ENCODE measurements at places on chromosomes 4 and X.

DNA sequence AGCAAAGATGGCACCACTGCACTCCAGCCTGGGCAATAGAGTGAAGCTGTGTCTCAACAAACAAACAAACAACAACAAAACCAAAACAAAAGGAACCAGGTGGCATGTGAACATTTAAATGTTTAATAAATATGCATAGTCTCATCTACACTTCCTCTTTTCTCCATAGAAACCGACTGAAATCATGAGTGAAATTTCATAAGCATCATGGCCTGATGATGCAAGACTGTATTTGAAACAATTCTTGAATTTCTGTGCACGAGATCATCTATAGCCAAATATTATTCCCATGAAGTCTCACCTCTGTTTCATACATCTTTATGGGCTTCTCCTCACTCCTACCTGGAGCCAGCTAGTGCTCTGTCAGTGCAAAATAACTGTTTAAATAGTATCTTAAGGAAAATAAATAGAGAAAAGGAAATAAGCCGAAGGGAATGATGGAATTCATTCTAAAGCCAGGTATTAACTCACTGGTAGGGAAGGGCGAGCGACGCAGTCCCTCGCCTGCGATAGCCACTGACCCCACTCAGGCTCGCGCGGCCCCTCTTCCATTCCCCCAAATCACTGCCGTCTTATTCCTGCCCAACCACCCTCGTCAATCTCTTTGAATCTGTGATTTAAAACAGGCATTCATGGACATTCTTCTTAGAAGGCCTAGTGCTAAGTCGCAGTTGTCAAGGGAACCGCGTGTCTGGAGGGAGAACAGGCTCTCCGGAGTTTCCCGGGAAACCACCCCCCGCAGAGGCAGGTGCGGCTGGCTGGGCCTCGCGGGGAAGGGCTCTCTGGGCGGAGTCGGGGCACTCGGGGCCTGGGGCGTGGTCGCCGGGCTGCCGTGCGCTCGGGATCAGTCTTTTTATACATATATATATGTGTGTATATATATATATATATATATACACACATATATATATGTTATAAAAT is 52.4 kb upstream of the TRIM2 start:
- DNase-seq = peak; percentile 38

DNA sequence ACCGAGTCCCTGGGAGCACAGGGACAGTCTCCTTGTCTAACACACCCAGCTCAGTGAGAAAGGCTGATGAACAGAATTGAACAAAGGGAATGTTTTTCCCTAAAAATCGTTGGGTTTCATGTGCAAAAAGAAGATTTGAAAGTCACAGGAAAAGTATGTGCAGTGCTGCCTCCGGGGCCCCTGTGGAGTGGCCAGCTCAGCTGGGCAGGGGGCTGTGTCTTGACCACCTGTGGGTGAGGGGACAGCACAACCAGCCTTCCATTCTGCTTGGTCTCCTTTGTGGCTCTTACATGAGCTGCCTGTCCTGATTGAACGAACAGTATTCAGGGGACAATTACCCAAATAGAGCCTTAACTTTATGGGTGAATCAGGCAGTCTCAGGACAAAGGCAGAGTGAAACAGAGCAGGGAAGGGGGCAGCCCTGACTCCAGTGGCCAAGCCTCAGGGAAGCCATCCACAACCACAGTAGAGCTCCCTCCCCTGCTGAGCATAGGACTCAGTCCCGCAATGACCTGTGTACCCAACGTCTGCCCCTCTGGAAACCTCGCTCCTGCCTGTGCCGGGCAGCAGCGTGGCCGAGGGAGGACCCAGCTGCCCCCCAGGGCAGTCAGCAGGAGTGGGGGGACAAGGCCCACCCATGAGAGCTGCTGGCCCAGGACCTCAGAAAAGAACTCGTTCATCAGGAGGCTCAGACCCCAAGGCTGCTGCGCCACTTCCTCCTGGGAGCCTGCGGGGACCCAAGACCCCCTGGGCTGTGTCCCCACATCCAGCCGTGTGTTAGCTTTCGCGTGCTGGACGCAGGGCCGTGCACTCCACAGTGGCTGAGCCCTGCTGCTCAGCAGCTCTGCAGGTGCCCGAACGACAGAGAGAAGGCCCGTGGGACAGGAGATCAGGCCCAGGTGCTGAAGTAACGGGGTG is 59.6 kb upstream of the MXD4 start:
- DNase-seq = no peak

- DNase-seq = no peak
Measured at GRCh38 chr4:8559524-8560264, 20.5 kb upstream of the GPR78 start.

DNA sequence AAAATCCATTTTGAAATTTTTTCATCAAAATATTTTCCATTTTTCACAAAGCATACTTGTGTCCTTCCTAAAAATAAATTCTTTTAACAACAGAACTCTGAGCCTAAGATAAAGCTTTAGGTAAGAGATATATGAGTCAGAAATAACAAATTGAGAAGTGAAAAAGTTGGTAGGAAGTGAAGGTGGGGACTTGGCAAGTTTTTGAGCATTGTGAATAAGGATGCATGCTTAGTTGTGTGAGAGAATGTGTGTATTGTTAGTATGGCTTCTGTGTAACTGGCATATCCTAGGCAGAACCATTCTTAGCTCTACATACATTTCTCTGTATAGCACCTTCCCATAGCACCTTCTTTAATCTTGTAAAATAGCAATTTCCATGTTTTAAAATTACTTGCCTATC is 6.8 kb downstream of the ASB5 start:
- no peak for DNase-seq

GRCh38 chr4:79273915-79274314 is 51.9 kb downstream of the NAA11 start:
- no peak for DNase-seq

- no peak for DNase-seq
Measured at GRCh38 chr4:8595237-8596087, 2.9 kb downstream of the CPZ start.

DNA sequence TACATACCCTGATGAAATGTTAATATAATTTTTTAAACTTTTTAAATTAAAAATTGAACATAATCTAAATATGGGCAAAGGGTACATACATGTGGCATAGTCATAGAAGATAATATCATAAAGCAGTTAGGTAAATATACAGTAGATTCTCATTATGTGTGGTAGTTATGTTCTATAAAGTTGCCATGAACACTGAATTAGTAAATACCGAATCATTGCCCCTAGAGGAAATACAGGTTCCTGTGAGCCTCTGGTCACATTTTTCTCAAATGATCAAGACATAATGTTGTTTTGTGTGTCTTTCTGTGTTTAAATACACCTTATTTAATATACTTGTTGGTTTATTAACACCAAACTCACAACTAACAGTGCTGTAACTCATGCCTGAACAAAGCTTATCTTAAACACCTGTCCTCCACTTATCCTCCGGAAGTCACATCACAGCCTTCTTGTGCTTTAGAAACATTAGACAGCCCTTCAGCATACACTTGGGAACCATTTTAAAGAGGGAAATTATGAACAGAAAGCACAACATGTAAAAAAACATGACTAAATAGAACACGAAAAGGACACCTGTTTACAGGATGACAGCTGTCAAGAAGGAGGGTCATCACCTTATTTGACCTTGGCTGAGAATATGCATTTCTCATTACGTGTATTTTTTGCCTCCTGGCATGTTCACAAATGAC is 169.4 kb upstream of the NAP1L5 start:
- peak; percentile 38 for DNase-seq

- DNase-seq = no peak
Measured at GRCh38 chr4:71212216-71212615, 126.6 kb upstream of the SLC4A4 start.

GRCh38 chr4:111494471-111494870 is 650.8 kb upstream of the FAM241A start:
- DNase-seq = no peak

DNA sequence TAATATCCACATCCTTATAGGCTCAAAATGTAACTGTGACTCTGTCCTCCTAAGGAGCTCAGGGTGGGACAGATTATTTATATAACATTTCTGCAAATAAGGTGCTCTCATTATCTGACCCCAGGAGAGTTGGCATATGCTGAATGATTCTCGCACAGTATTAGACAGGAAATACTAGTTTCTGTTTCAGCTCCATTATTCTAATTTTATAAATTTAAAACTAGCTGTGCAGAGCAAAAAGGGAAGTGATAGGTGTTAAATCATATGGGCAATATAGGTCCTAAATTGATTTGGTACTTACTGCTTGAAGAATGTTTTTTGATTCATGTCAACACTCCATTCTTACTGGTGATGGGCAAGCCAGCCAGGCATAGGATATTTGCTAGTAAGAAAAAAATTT is 141.5 kb downstream of the GLRA2 start:
- DNase-seq = no peak

DNA sequence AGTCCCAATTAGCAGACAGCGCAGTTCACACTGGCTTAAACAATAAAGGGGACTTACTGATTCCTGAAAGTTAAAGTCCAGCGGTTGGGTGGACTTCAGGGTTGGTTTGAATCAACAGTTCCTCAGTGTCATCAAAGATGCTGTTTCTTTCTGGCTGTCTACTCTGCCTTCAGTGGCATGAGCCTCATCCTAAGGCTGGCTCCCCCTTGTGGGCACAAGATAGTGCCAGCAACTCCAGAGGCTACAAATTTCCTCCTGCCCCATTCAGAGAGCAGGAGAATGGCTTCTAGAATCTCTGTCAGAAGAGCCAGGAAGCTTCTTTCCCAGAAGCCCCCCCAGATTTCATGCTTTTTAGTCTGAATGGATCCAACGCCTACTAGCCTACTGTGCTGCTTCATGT is 82.4 kb upstream of the MTM1 start:
- DNase-seq = peak; percentile 76

DNA sequence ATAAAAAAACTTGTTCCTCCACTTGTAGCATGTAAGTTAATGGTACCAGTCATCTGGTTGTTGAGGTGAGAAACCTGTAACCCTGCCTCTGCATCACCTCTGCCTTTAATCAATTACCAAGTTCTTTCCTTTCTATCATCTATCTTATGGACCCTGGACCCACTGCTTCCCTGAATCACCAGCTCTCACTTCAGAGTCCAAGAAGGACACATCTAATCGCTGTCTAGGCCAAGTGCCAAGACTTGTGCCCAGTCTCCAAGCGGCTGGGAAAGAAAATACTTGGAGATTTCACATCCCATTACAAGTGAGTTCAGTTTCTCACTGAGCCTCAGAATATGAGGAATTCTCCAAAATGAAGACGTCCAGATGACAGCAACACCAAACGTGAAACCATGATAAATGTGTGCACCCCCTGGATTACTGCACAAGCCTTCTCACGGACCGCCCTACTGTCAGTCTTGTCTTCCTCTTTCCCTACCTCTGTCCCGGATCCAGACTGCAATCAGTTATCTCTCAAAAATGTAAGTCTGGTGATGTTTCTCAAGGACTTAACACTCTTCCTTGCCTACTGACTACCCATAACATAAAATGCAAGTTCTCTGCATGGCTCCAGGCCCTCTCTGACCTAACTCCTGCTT is 10.4 kb downstream of the PALLD start:
- DNase-seq = no peak

DNA sequence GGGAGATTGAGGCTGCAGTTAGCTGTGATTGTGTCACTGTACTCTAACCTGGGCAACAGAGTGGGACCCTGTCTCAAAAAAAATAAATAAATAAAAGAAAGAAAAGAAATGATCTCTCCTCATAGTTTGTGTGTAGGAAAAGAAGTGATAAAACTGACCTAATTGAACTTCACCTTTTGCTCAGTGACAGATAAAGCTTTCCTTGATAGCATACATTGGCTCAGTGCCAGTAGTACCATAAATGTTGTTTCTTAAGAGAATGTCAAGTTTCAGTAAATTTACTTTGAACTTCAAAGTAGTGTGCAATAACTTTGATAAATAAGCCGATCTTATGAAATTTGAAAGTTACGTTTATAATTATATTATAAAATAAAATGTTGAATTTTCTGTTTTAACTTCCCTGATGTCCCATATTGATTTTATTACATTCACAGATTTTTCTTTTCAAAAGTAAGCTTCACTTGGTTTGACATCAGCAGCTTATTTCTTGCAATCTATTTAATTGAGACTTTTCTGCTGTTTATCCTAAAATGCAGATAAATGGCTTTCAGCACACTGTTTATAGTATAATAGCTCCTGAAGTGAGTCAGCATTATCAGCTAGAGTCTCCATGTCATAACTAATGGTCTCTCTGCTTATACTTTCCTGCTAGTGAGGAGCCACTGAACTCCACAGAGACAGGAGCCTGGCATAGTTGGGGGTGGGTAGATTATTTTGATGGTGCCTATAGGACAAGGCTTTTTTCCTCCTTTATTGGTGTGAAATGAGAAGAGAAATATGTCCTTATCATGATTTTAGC is 330.1 kb downstream of the BMPR1B start:
- no peak for DNase-seq

Measured in foreskin fibroblast (primary cell).